ENCODE measurements at places on chromosomes 1 and 21.

DNA sequence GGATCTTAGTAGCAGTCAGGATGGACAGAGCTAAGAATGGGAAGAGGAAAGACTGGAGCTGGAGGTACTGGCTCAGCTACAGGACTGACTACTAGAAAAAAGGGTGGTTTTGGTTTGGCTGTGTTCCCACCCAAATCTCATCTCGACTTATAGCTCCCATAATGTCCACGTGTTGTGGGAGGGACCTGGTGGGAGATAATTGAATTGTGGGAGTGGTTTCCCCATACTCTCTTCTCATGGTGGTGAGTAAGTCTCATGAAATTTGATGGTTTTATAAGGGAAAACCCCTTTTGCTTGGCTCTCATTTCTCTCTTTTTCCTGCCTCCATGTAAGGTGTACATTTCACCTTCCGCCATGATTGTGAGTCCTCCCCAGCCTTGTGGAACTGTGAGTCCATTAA is 466.5 kb upstream of the DEPDC1 start:
- no peak for DNase-seq

DNA sequence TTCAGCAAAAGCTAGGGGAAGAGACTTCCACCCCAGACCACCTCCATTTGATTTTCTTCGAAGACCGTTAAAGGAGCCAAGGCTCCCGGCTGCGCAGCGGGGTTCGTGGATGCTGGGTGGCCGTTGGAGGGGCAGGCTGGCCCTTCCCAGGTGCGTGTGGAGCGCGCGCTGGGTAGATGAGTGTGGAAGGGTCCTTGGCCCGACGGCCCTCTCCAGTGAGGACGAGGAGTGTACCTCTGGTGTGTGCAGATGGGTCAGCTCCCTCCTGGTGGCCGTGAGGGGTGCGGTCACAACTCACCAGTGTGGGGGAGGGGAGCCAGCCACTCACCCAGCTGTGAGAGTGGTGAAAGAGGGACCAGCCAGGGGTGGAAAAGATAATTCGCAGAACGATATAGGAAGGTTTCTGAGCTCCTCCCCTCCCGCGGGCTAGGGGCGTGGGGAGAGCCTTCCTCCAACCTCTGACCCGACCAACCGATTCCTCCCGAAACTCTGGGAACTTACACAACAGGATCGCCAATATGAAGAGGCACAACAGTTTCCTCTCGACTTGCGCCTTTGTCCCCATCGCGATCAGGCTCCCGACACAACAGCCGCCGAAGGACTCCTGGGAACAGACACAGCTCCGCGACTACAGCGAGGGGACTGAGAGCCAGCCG is at the start of gene F11R:
F11R (minus strand) TSS at position 644 of the 656 bp plus-strand sequence; CDS start at position 565, 79 bp downstream.
- no peak for DNase-seq

DNA sequence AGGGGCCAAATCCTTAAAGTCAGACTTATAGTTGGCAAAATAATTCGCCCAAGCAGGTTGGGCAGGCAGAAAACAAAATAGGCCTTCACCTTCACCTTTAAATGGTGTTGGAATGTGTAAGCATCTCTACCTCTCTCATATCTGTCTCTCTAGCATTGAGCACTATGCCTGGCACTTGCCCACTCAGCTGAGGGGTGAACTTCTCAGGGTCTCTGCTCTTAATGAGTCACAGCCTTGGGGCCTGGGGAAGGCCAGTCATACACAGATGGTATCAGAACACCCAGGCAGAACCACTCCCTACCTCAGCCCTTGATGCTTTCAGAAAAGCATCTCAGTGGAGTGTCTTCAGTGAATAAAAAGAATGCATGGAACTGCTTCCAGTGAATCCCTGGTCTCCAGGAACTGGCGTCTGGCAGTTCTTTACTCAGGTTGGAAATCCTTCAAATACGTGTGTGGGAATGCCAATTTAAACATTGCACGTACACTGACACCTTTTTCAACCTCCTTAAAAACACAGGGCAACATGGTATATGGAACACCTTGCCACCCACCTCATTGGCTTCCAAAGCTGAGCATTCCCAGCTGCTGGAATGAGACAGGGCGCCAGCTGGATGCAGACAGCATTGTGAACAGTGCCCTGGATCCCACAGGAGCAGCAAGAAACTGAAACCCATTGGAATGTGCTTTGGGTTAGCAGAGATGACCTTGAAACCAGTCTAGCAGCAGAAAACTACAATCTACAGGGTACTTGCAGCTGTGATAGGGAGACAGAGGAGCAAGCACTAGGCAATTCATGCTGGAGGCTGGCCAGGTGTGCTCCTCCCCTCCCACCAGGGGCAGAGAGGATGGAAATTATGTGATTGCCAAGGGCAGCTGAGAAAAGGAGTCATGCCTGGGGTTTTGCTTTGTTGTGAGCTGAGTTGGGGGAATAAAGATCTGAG is 30.0 kb downstream of the ZNF697 start:
- no peak for DNase-seq

- DNase-seq: no peak
These were observed 852.4 kb upstream of the ADAMTS5 start for GRCh38 chr21:27819299-27819698.

- no peak for DNase-seq
These were observed 181.3 kb downstream of the KCTD3 start for GRCh38 chr1:215748431-215748830.

- DNase-seq: no peak
These were observed 69.0 kb upstream of the SPAG17 start for GRCh38 chr1:118254001-118254400.

DNA sequence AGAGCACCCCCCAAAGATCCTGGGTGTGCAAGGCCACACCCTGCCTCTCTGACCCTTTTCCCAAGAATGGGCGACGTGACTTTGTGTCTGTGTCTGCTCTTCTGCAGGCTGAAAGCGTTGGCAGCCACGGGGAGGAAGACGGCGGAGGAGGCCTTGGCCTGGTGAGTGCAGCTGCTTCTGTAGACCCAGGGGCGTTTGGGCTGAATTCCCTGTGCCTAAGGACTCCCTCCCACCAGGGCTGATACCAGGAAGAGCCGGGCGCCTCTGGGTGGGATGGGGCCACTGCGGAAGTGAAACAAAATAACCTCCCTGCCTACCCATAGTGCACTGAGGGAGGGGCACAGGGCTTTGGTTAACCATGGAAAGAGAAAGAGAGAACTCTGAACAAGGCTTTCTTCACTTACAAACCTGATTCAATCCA is 2.5 kb downstream of the UBASH3A start:
- no peak for DNase-seq

DNA sequence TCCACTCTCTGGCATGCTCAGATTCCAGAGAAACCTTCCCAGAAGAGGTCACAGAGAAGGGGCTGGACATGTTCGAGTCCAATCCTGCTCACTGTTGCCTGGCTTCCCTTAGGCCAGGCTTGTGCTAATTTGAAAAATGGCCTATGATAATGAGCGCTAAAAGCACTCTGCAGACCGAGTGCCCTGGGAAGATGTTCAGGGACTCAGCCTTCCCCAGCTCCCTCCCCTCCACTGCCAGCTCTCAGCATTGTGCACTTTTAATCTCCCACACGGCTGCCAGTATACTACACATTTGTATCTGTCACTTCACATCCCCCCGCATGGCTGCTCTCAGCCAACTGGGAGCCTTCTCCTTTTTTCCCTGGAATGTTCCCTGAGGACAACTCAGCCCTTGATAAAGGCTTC is 24.1 kb downstream of the FAM163A start:
- no peak for DNase-seq

GRCh38 chr1:46592823-46593222 is 11.2 kb downstream of the MKNK1 start:
- no peak for DNase-seq

GRCh38 chr1:100440075-100440809 is 87.9 kb downstream of the CDC14A start:
- DNase-seq: no peak

GRCh38 chr1:56872597-56872996 is 18.0 kb downstream of the C8A start:
- DNase-seq: no peak

DNA sequence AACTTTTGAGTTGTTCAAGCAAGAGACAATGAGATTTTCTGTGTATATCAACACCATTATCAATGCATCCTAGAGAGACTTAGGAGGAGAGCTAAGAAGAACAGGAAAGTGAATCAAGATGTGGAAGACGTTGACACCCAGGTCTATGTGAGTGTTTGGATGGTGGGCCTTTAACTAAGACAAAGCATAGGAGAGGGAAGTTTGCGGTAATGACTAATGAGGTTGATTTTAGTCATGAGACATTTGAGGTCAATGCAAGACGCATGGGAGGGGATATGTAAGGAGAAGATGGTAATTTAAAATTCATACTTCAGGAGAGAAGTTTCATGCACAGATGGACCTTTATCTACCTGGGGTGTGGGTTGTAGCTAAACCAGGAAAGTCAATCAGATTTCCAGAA is 269.6 kb downstream of the VAV3 start:
- DNase-seq: no peak

DNA sequence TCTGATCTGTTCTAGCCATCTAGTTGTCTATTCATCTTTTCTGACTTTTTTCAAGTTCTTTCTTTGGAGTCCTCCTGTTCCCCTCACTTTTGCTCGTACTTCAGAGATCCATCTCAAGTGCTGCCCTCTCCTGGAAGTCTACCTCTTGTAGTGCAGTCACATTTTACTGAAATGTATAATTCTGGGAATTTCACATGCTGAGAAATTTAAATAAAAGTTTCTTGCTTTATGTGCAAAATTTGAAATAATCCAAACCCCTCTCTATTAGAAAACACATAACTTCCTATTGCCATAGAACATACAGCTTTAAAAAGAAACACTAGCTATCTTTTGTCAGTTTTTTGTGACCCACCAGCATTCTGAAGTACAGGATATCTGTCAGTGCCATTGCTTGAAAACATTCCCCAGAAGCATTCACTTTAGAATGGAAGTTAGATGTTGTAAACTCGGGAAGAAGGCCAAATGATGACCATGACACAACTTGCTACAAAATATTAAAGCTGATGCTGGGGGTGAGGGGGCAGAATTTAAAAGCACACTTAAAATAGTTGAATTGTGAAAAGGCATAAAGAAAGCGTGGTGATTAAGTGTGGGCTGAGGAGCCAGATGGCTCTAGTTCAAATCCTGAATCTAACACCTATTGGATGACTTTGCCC is 22.0 kb downstream of the RLF start:
- no peak for DNase-seq

DNA sequence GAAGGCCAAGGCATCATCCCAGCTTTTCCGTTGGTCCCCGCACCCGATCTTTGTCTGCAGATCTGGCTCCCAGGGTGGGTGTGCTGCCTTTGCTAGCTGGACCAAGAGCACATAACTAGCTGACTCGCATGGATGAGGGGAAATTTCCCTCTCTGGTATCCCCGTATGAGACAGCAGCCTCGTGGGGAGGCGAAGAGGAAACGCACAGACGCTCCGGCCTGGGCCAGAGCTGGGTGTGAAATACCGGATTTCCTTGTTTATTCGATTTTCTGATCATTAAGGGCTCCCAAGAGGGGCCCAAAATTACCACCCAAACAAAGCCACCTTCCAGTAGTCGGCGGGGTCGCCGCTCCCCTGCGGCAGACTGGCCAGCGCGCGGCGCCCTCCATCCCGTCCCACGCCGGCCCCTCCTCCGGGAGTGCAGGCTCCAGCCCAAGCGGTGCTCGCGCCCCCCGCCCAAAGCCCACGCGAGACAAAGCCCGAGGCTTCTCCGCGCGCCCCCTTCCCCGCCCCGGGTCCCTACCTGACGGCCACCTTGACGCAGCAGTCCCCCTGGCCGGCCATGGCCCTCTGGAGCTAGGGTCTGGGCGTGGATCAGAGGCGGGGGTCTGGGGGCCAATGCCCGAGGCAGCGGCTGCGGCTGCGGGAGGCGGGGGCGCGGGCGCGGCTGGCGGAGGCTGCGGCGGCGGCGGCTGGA is 546 bp downstream of the KIF21B start:
- no peak for DNase-seq

- no peak for DNase-seq
These were observed 7.5 kb upstream of the ZNF436 start for GRCh38 chr1:23376890-23377811.

DNA sequence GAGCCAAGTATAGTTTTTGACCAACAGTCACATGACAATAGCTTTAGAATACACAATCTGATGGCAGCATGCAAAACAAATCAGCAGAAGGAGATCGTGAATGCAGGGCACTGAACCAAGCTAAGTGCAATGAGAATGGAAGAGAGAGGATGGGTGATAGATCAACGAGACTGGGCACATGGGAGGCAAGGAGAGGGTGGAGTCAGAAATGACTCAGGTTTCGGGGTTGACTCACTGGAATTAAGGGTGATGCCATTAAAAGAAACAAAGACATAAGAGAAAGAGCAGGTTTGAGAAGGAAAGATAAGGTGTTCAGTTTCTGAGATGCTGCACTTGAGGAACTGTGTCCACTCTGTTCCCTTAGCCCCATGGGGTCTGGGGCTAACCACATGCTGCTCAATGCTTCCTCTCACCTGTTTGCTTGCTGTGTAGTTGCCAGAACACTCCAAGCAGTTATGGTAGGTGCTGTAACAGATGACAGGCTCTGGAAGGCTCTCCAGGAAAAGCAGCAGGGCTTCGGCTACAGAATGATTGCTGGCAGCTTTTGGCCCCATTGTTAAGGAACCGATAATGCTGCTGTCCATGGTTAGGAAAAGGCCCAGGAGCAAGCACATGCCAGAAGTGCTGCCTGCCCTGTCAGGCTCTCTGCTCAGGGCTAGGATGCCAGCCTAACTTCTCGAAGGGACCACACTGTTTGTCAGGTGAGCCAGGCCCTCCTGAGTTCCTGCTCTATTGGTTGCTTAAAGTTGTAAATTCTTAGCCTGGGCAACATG is 6.1 kb upstream of the MTF1 start:
- no peak for DNase-seq

DNA sequence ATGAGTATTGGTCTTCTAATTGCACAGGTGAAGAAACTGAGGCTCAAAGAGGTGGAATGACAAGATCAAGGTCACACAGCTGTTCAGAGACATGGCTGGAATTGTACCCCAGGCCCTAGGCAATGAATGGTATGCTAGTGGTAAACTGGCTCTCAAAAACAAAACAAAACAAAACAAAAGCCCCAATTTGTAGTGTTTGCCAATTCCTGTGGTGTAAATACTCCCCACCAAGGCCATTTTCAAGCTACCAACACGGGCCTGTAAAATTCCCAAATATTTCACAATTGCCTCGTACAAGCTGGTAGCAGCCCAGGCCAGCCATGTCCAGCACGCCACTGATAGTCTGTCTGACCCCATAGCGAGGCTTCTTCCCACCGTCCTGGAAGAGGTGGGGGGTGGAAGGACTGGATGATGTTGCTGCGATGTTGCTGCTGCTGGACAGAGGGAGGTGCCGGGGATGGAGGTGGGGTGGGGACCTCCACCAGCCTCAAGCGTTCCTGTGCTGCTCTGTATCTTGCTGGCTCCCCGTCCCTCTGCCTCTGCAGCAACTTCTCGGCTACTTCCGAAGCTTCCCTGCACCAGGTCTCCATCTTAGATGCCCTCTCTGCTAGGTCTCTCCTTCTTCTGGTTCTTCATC is 62.2 kb upstream of the RUNX3 start:
- DNase-seq: no peak

DNA sequence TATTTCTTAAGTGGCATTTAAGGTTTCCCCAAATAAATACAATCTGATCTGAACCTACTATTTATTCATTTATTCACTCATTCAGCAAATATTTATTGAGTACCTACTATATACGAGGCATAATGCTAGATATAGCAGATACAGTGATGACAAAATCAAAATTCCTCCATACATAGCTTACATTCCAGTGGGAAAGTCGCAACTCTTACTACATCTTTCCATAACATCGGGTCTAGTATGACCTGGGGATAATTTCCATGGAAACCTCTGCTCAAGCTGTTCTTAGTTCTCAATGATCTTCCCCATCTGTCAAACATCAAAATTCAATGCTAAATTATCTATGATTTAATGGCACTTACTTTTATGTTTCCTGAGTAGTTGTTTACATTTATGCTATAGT is 70.8 kb upstream of the PRKACB start:
- DNase-seq: no peak

- no peak for DNase-seq
These were observed 37.0 kb upstream of the ADGRL4 start for GRCh38 chr1:79043506-79043905.

All from anterior cingulate cortex (tissue), 58 donors.